T-helper 2 cell treated with Interferon-gamma antibody and Interleukin-4, amounts not matched to agents 5 μg/mL and 100 μg/mL, for 36 hours (primary cell): ENCODE measurements at places on chromosomes 2 and 18.

- peaks cover 8% of the 10 kb centered on the region for H3K4me1 ChIP-seq
- DNase-seq: no peak
- no peaks in the 10 kb centered on the region for H3K36me3 ChIP-seq
- H3K27ac ChIP-seq: no peak overlapping the region
These were observed 82.0 kb downstream of the SGPP2 start for GRCh38 chr2:222506230-222506935.

GRCh38 chr18:7585276-7585670 is 18.2 kb downstream of the PTPRM start:
- H3K4me3 ChIP-seq: no peak overlapping the region
- DNase-seq: no peak
- no peaks in the 10 kb centered on the region for H3K4me1 ChIP-seq
- H3K36me3 ChIP-seq: no peaks in the 10 kb centered on the region
- no peaks in the 10 kb centered on the region for H3K27me3 ChIP-seq
- no peak overlapping the region for H3K27ac ChIP-seq

DNA sequence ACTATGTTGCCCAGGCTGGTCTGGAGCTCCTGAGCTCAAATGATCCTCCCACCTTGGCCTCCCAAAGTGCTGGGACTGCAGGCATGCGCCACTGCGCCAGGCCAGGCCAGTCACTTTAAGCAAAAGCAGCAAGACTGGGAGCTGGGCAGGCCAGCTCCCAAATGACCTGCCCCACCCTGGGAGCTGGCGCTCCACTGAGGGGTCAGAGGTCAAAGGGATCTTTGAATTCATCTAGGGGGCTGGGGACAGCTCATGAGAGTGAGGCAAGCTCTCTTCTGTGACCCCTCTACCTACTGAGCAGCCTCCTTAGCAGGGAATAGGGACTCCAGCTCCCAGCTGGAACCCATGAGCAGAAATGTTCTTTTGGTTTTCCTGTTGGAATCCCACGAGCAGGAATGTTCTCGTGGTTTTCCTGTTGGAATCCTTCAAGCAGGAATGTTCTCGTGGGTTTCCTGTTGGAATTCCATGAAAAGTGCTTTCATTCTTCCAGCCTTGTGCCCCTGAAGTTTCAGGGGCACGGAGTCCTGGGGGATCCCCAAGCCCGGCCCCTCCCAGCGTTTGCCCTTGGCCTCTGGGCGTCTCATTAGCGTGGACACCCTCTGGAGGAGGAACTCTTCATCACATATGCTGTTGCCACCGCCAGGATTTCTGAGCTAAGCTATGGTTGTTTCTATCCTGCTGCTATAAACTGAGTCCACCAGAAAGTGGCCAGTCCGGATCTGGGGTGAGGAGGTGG is 162.0 kb upstream of the HAAO start:
- H3K36me3 ChIP-seq: no peaks in the 10 kb centered on the region
- no peaks in the 10 kb centered on the region for H3K27me3 ChIP-seq
- H3K27ac ChIP-seq: no peak overlapping the region
- H3K4me1 ChIP-seq: peaks cover 2% of the 10 kb centered on the region

- H3K4me1 ChIP-seq: peaks cover 19% of the 10 kb centered on the region
- no peak overlapping the region for H3K4me3 ChIP-seq
- H3K27me3 ChIP-seq: no peaks in the 10 kb centered on the region
- H3K36me3 ChIP-seq: no peaks in the 10 kb centered on the region
- no peak for DNase-seq
- peak overlapping the region; percentile 13 for H3K27ac ChIP-seq
These were observed 97.2 kb downstream of the RTN4 start for GRCh38 chr2:54952978-54953456.

GRCh38 chr2:105344704-105345345 is 7.5 kb downstream of the C2orf49 start:
- peaks cover 2% of the 10 kb centered on the region for H3K4me1 ChIP-seq
- no peak overlapping the region for H3K4me3 ChIP-seq
- H3K27me3 ChIP-seq: no peaks in the 10 kb centered on the region

DNA sequence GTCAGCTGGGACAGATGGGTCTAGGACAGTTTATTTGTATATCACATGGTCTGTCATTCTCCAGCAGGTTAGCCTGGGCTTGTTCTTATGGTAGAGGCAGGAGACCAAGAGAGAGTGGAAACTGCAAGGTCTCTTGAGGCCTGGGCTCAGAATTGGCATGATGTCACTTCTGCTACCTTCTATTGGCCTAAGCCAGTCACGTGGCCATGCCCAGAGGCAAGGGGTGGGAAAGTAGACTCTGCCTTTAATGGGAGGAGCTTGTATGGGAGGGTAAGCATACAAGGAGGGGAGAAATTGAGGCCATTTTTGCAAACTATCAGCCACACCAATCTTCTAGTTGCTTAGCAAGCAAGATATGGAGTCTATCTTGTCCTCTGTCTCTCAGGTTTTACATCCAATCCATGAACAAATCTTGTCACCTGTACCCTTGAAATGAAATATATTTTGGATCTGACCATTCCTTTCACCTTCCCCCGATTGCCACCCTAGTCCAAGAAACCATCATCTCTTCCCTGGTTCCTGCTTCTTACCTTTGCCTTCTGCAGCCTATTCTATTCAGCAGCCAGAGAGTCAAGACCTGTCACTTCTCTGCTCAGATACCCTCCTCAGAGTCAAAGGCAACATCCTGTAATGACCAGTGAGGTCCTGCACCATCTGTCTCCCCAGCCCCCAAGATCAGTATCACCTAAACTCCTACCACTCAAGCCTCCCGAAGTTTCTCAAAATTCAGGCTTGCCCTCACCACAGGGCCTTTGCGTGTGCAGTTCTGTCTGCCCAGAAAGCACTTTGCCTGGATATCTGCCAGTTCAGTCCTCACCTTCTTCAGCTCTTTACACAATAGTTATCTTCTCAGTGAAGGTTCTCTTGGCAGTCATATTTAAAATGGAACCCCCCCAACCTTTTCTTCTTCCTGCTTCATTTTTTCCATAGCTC is 240.0 kb downstream of the LOXHD1 start:
- no peaks in the 10 kb centered on the region for H3K4me1 ChIP-seq
- DNase-seq: no peak
- H3K4me3 ChIP-seq: no peak overlapping the region
- H3K36me3 ChIP-seq: no peaks in the 10 kb centered on the region

DNA sequence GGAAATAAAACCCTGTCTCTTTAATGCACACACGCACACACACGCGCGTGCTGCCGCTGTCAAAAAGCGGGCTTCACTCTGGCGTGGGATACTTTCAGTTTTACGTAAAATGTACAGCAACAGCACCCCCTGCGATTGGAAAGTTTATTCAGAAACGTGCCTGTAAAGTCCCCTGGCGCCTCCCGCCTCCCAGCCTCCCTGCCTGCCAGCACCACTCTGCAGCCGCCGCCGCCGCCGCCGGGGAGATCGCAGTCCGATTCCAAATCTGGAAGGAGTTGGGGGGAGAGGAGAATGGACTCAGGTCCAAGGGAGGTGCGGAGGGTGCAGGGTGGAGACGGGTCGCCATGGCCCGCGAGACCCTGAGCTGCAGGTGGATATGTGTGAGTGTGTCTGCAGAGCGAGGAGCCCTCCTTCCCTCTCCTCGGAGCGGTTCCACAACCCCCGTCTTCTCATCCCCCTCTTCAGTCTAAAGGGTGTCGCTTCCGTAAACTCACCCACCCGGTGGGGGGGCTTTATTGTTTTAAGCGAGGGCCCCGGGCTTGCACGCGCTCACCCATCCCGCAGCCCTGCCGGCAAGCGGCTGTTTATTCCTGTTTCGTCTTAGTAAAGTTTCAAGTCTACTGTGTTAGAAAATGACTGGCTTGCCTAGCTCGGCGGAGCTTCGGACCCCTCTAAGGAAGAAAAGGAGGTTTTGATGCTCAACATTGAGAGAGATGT is 1.8 kb upstream of the BCL11A start:
- peak overlapping the region; percentile 52 for H3K27ac ChIP-seq
- no peaks in the 10 kb centered on the region for H3K36me3 ChIP-seq
- DNase-seq: peak; percentile 49
- H3K27me3 ChIP-seq: peaks cover 77% of the 10 kb centered on the region

GRCh38 chr2:65033178-65033577 is 23.0 kb upstream of the CEP68 start:
- DNase-seq: no peak
- peaks cover 22% of the 10 kb centered on the region for H3K4me1 ChIP-seq
- no peak overlapping the region for H3K4me3 ChIP-seq
- H3K27ac ChIP-seq: no peak overlapping the region
- no peaks in the 10 kb centered on the region for H3K27me3 ChIP-seq
- no peaks in the 10 kb centered on the region for H3K36me3 ChIP-seq

DNA sequence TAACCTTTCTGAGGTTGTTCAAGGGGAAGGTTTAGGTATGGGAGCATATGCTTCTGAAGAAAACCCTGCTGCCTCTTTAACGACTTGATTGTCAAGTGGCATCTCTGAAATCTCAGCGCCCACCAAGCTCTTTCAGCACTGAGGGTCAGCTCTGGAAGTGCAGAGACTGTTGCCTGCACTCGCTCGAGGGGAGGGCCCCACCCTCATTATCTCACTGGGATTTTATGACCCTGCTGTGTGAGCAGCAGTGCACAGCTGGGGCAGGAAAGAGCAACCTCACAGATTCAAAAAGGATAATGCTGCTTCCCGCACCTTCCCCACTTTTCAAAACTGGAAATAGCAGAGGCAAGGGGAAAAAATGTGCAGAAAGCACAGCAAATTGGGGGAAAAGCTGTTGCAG is 56.9 kb upstream of the SPRED2 start:
- no peak for DNase-seq
- no peaks in the 10 kb centered on the region for H3K4me1 ChIP-seq
- no peaks in the 10 kb centered on the region for H3K27me3 ChIP-seq
- H3K27ac ChIP-seq: no peak overlapping the region
- H3K36me3 ChIP-seq: no peaks in the 10 kb centered on the region

- H3K4me3 ChIP-seq: no peak overlapping the region
- H3K27ac ChIP-seq: no peak overlapping the region
- no peaks in the 10 kb centered on the region for H3K27me3 ChIP-seq
- no peaks in the 10 kb centered on the region for H3K4me1 ChIP-seq
These were observed 145.0 kb downstream of the ZNF407 start for GRCh38 chr18:74742573-74743243.

DNA sequence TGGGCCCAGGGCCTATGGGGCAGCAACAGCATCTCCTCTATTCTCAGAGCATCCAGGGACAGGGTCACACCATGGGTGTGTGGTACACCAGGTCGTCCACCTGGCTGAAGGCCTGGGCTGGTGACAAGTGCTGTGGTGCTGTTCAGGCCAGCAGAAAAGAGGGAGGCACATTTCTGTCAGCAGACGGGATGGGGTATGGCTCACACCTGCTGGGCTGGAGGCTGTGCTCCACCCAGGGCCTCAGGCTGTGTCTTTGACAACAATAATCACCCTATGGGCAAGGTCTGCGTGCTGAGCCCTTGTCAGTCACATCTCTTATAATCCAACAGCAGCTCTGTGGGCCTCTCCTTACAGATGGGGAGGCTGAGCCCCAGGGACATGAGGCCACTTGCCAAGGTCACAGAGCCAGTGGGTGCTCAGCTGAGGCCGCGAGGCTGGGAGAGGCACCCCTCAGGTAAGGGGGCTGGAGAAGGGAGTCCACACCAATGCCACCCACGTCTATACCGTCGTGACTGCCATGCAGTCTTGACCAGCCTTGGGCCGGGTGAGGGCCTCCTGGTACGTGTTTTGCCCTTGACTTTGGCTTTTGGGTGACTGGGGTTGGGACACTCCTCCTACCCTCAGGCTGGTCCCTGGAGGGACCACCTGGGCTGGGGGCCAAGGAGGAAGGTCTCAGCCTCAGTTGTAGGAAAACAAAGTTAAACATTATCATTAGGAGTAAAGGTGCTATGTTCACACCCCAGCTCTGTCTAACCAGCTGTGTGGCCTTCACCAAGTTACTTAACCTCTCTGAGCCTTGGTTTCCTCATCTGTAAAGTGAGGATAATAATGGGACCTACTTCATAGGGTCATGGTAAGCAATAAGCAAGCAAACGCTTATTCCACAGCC is 5.6 kb upstream of the HS6ST1 start:
- no peak overlapping the region for H3K27ac ChIP-seq
- H3K36me3 ChIP-seq: no peaks in the 10 kb centered on the region

- H3K27ac ChIP-seq: no peak overlapping the region
- no peaks in the 10 kb centered on the region for H3K4me1 ChIP-seq
- no peak overlapping the region for H3K4me3 ChIP-seq
- no peak for DNase-seq
These were observed 23.9 kb downstream of the SP5 start for GRCh38 chr2:170739048-170739447.

GRCh38 chr2:28958689-28959088 is 22.4 kb upstream of the TOGARAM2 start:
- peaks cover 14% of the 10 kb centered on the region for H3K27me3 ChIP-seq
- DNase-seq: peak; percentile 13
- H3K4me3 ChIP-seq: no peak overlapping the region
- peaks cover 6% of the 10 kb centered on the region for H3K4me1 ChIP-seq
- no peaks in the 10 kb centered on the region for H3K36me3 ChIP-seq
- no peak overlapping the region for H3K27ac ChIP-seq

DNA sequence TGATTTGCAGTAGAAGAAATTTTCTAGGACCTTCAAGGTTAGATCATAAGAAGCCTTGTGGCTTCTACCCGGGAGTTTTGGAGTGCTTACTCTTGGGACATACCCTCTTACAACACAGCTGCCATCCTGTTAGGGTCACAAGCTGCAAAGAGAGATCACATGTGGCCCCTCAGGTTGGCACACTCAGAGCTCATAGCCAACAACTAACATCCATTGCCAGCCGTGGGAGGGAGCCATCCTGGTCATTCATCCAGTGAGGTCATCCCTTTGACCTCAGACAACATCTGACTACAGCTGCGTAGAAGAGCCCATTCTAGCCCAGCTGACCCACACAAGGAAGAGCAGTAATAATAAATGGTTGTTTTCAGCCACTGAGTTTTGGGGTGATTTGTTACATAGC is 76.9 kb upstream of the NABP1 start:
- H3K27ac ChIP-seq: no peak overlapping the region
- no peaks in the 10 kb centered on the region for H3K36me3 ChIP-seq
- peaks cover 1% of the 10 kb centered on the region for H3K4me1 ChIP-seq
- DNase-seq: no peak
- no peak overlapping the region for H3K4me3 ChIP-seq

DNA sequence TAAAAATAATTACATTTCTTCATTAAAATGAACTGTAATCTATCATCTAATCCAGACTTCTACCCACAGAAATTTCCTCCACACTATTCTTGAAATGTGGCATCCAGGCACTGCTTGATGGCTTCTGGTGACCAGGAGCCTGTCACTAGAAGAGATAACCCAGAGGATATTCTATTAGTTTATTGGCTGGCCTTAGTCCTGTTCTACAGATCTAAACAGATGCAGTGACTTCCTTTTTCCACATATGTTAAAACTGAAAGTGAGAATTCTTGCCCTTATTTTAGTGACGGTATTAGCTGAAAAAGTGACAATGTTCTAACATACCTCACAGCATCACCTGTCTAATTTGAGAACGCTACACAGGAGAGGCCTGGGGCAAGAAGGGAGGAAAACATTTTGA is 775.4 kb downstream of the TSN start:
- no peaks in the 10 kb centered on the region for H3K27me3 ChIP-seq
- no peak for DNase-seq
- H3K4me1 ChIP-seq: no peaks in the 10 kb centered on the region
- H3K4me3 ChIP-seq: no peak overlapping the region

- H3K27ac ChIP-seq: peak overlapping the region; percentile 80
- H3K27me3 ChIP-seq: no peaks in the 10 kb centered on the region
- peak overlapping the region; percentile 49 for H3K4me3 ChIP-seq
- peaks cover 17% of the 10 kb centered on the region for H3K36me3 ChIP-seq
These were observed 125.9 kb downstream of the TMEM131 start for GRCh38 chr2:97869722-97870346.
